T-helper 1 cell (primary cell): ENCODE measurements at places on chromosomes 16 and 17.

DNA sequence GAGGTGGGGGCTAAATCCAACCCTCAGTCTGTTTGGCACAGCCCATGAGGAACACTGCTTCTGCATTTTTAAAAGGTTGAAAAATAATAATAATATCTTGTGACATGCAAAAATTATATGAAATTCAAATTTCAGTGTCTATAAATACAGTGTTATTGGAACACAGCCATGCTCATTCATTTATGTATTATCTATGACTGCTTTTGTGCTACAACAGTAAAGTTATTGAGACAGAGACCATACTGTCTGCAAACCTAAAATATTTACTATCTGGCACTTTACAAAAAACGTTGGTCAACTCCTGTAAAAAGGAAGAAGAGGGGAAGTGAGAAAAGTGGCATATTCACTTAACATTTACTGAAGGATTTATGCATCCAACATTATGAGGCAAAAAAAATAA is 3.1 kb downstream of the ABCA5 start:
- no peak for DNase-seq

GRCh38 chr16:72203401-72203800 is 31.4 kb upstream of the PMFBP1 start:
- no peak for DNase-seq

GRCh38 chr16:17744921-17745572 is 274.3 kb upstream of the XYLT1 start:
- DNase-seq = no peak

- no peak for DNase-seq
These were observed 52.4 kb upstream of the IRX5 start for GRCh38 chr16:54878301-54878700.

DNA sequence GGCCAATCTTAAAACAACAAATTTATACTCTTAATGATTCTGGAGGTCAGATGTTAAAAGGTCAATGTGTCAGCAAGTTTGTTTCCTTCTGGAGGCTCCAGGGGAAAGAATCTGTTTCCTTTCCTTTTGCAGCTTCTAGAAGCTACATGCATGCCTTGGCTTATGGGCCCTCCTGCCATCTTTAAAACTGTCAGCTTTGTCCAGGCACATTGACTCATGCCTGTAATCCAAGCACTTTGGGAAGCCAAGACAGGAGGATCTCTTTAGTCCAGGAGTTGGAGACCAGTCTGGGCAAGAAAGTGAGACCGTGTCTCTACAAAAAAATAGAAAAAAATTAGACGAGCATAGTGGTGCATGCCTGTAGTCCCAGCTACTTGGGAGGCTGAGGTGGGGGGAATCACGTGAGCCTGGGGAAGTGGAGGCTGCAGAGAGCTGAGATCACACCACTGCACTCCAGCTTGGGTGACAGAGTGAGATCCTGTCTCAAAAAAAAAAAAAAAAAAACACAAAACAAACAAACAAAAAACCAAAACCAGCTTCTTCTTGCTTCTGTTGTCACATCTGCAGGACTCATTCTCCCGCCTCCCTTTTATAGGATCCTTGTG is 58.3 kb downstream of the NOS2 start:
- DNase-seq = no peak

- no peak for DNase-seq
These were observed 27.4 kb upstream of the TNRC6C start for GRCh38 chr17:77930780-77931768.

- no peak for DNase-seq
These were observed 418.4 kb upstream of the PMFBP1 start for GRCh38 chr16:72590151-72590937.

GRCh38 chr17:58059141-58059540 is 24.1 kb upstream of the DYNLL2 start:
- no peak for DNase-seq

GRCh38 chr16:12819126-12820117 is 15.7 kb upstream of the CPPED1 start:
- peak; percentile 37 for DNase-seq

- no peak for DNase-seq
These were observed 16.2 kb upstream of the MYH3 start for GRCh38 chr17:10673312-10673711.

- no peak for DNase-seq
These were observed 380.4 kb upstream of the CCL2 start for GRCh38 chr17:33874617-33875060.

DNA sequence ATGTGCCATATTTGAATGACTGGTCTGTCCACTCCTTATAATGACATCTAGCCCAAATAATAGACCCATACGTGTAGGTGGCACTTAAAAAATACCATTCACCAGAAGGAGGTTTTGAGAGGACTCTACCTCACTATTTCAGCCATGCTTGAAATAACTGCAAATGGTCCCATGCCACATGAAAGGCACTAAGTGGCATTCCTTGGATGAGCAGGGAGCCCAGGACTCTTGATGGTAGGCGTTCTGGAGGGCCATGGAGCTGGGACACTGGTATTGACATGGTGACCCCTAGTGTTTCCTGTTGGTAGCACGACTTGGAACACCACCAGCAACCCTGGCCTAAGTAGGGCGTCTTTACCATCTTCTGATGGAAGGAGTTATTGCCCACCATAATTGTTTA is 148.7 kb upstream of the ZFHX3 start:
- no peak for DNase-seq

- no peak for DNase-seq
These were observed 97.7 kb downstream of the CBLN1 start for GRCh38 chr16:49183911-49184310.

- DNase-seq = no peak
These were observed 16.2 kb upstream of the KIFC3 start for GRCh38 chr16:57818377-57819064.

DNA sequence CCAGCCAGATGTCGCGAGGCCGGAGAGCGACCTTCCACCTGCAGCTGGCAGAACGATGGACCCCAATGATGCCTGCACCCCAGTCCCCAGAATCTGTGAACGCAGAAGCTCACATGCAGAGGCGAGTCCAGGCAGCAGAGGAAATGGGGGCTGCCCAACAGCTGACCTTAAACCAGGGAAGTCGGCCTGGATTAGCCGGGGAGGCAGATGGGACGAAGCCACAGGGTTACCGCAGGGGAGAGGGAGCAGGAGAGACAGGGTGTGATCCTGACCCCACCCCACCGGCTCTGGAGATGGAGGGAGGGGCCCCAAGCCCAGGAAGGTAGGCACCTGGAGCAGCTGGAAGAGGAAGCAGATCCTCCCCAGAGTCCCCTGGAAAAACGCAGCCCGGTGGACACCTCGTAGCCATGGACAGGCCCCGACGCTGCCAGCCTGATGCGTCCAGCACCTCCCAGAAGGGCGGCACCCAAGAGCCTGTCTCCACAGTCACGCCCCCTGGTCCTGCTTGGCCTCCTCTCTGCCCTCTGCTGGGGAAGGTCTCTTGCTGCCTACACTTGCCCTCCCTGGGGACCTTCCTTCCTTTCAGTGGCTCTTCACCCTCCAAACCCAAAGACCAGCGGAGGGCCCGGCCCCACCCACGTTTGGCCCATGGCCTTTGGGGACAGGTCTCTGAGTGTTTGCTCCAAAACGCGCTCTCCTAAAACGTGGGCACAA is 37.3 kb downstream of the PIEZO1 start:
- no peak for DNase-seq

DNA sequence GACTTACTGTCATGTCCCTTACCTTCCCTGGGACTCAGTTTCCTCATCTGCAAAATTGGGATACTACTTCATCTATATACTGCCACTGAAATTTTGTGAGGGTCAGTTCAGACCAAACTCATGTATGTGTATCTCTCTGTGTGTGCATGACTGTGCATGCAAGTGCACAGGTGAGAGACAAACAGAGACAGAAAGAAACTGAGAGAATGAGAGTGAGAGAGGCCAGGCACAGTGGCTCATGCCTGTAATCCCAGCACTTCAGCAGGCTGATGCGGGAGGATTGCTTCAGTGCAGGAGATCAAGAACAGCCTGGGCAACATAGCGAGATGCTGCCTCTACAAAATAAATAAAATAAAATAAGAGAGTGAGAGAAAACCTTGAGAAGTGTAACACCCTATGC is 32.1 kb upstream of the SLC6A2 start:
- no peak for DNase-seq

GRCh38 chr16:85164838-85165516 is 52.7 kb upstream of the CIBAR2 start:
- DNase-seq = no peak

DNA sequence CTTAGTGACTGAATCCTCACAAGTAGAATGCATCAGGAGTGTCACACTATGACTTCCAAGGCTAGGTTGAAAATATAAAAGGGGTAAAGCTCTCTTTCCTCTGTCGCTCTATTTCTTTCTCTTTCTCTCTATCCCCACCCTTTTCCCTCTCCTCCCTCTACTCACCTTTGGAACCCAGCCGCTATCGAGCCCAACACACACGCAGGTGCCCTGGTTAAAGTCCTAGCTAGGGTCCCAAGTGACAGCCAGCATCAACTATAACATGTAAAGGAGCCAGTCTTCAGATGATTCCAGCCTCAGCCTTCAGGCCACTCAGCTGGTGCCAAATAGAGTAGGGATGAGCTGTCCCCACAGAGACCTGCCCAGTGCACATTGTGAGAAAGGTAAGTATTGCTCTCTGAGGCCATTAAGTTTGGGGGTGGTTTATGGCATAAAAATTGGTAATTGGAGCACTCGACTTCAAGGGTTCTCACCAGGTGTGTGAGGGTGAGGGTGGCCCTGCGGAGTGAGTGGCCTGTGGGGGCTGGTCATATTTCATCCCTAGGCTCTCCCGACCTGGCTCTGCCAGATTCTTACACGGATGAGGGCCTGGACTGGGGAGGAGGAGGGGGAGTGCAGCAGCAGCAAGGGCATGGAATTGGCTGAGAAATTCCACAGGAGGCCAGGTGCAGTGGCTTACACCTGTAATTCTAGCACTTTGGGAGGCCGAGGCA is 14.9 kb upstream of the C16orf54 start:
- DNase-seq = no peak

DNA sequence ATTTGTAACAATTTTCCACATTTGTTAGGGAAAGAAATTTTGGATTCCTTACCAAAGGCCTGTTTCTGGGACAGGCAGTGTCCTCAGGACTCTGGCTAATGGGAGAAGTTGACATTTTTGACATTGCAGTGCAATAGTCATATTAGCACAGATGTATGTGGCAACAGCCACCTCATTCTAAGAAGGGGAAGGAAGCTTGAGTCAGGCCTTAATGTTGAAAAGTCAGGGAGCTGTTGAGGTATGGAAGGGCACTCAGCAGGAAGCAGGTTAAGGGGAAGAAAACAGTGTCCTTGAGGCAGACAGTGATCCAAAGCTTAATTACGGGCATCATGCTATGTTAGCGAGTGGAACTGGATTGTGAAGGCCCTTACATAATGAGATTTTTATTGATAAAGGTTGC is 20.9 kb downstream of the AKTIP start:
- no peak for DNase-seq

DNA sequence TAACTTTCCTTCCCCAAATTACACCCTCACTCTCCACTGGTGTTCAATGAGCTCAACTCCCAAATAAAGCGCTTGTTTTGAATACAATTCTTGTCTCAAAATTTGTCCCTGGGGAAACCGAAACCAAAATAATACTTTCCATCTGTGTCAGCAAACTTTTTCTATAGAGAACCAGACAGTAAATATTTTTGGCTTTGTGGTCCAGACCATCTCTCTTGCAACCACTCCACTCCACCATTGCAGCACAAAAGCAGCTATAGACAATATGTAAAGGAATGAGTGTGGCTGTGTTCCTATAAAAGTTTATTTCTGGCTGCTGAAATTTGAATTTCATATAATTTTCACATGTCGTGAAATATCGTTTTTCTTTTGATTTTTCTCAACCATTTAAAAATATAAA is 84.6 kb upstream of the ERCC4 start:
- DNase-seq = no peak

GRCh38 chr16:27384425-27384824 is 17.5 kb upstream of the IL21R start:
- DNase-seq = no peak

- no peak for DNase-seq
These were observed 64.5 kb downstream of the NUP88 start for GRCh38 chr17:5354886-5355415.

- DNase-seq = no peak
These were observed 77.2 kb upstream of the CLEC3A start for GRCh38 chr16:77945126-77945525.

- no peak for DNase-seq
These were observed 9.3 kb downstream of the PRSS27 start for GRCh38 chr16:2710711-2711231.

DNA sequence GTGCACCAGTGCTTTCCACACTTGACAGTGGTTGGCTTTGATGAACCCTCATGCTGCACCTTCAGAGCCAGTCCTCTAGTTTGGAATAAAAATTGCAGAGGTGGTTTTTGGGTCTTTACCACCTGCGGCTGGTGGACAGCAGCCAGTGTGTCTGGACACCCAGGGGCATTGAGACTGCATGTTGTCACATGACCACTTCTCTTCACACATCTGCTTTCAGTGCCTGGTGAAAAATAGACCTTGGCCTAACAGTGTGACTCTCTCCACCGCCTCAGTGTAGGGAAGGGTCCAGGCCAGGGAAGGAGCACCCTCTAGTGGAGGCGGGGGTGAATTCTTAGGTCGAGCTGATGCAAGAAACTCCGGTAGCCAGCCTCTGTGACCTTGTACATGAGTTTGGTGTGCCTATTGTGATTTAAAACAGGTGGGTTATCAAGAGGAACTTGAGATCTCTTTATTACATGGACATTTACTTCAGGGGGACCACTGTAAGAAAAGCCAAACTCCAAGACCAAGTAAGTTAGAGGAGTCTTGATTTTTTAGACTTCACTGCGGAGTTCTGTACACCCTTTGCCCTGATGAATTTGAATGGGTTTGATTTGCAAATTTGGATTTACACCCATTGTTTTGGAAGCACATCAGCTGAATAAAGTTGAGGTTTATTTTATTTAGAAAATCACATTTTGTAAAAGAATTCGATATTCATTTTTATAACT is 17.9 kb downstream of the GOSR2 start:
- peak; percentile 39 for DNase-seq

DNA sequence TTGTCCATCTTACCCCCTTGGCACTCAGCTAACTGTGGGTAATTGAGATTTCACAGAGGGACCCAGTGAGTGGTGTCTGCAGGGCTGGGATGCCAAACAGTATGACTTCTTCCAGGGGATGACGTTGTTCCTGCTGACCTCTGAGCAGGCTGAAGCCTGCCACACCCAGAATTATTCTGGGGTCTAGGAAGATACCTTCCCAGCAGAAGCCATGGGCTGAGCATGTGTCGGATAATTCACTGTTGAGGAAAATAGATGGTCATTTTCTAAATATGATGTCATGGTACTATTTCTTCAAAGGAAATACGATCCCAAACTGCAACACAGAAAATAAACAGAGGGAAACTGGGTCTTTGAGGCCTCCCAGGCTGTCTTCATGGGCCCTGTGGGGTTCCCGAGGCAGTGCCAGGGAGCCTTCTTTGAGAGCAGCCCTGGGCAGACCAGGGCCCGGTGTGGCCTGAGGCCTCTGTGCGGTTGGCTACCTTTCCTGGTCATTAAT is 17.4 kb downstream of the WNT9B start:
- DNase-seq = no peak

DNA sequence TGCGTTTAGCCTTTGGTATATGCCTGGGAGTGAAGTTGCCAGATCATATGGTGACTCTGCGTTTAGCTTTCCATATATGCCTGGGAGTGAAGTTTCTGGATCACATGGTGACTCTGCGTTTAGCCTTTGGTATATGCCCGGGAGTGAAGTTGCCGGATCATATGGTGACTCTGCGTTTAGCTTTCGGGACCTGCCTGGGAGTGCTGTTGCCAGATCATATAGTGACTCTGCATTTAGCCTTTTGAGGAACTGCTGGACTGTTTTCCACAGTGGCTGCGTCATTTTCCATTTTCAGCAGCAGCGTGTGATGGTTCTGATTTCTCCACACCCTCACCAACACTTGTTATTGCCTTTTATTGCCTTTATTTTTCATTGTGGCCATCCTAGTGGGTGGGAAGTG is 73.0 kb downstream of the OR1D5 start:
- no peak for DNase-seq

GRCh38 chr16:73565263-73565662 is 517.3 kb upstream of the ZFHX3 start:
- no peak for DNase-seq
